ENCODE measurements at places on chromosomes 4 and X.

- no peak for DNase-seq
Measured at GRCh38 chr4:79676705-79677104, 268.7 kb upstream of the GK2 start.

DNA sequence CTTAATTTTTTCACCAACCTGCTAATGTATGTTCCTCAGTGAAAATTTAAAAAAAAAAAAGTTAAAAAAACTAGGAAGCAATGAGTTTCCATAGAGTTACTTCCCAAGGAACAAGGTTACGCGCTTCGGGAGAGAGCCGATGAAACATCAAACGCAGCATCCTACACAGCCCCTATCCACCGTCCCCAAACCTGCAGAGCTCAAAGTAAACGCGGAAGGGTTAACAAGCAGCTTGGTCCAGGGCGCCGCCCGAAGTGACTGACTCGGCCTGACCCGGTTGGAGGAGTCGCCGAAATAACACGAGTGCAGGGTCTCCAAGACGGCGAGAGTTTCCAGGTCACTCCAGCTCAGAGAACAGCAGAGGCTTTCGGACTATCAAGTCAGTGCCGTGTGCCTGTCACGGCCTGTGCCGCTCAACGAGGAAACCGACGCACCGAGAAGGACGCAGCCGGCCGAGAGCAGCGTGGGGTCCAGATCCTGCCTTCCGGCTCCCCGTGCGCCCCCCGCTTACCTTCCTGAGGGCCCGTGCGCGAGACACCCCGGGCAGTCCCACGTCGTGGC is 512 bp downstream of the NOP14 start:
- DNase-seq: peak; percentile 78

- no peak for DNase-seq
Measured at GRCh38 chr4:81594490-81595159, 122.9 kb upstream of the RASGEF1B start.

DNA sequence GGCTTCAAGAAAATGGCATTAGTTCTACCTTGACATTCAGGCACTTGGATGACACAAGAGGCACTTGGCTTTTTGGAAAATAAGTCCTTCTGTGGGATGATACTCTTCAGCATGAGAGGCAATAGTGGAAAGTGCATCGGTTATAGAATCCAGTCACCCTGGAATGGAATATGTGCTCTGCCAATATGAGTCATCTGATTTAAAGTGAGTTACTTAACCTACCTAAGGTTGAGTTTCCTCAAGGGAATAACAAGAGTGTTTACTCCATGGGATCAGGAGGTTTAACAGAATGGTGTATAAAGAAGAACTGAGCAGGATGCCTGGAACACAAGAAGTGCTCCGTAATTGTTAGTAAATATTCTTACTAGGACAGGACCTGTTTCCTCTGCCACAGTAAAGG is 10.7 kb downstream of the SLC39A8 start:
- no peak for DNase-seq

DNA sequence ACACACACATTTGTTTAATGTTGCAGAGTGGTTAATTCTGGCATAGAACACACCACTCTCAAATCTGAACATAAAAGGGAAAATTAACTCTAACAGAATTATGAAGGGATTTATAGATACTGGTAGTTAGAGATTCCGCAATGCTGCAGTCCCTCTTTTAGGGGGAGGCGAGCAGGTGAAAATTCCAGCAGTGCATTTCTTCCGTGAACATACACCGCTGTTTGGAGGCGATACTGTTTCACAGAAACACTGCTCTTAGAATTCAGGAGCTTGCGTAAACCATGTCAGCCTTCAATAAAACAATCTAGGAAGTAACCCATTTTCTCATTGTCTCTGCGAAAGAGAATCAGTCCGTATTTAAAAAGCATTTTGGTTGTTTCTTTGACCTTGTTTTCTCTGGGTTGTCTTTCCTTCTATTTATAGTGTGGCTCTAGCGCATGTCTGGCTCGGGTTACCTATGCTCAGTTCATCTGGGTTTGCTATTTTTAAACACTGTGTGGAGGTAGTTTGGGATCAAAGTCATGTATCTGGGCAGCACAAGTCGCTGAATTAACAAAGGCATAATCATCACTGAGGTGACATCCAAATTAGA is 90.4 kb downstream of the GPAT3 start:
- no peak for DNase-seq

DNA sequence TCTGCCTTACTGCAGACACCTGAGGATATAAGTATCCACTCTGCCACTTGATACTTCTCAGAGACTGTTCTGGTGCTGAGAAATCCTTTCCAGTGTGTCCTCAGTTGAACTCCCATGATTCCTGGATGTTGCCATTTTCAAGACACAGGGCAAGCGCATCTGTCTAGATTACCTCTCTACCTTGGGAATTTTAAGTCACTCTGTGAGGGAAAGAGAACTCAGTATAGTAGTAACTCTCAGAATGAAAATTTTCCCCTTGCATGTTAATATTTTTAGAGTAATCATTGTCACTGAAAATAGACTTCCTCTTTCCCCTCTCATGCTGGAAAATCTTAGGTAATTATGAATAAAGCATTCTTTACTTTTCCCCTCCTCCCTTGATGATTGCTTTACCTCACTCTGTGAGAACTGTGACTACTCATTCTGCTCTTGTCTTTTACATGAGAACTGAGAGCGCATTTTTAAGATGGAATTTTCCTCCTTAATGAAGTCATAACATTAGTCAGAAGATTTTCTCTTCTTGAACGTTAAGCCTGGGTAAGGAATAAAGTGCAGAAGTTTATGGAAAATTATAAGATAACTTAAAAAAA is 45.0 kb downstream of the TET2 start:
- no peak for DNase-seq

GRCh38 chrX:19566359-19567222 is 51.3 kb upstream of the MAP3K15 start:
- no peak for DNase-seq

DNA sequence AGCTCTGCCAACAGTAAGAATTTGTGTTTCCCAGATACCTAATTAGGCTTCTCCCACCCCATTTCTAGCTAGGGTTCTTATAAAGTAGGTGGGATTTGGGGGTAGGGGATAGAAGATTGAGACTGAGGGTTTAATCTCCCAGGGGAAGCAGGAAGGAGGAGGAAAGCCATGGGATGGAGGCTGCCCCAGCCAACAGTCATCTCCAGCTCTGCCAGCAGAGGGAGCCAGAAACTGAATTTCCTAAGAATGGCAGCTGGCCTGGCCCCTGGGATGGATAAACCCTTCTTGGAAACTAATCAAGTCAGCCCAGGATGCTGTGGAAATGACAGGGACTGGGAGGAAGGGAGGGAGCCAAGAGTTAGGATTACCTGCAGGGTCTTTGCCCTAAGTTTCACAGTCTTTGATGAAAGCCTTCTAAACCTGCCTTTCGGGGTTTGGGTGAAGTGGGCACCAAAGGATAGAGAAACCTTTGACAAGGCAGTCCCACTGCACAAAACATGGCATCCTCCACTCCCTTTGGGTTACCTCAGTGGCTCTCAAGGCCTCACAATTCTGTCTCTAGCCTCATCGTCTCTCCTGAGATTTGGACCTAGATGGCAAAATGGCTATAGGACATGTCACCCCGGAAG is 6.7 kb upstream of the ERCC6L start:
- peak; percentile 80 for DNase-seq

- DNase-seq: no peak
Measured at GRCh38 chr4:107497054-107497453, 223.0 kb downstream of the PAPSS1 start.

GRCh38 chr4:16302648-16303047 is 76.4 kb upstream of the TAPT1 start:
- DNase-seq: no peak

Data from H1 (cell line).